ENCODE measurements at places on chromosomes 2 and 18.

GRCh38 chr2:105073591-105073990 is 35.7 kb downstream of the MRPS9 start:
- no peak for DNase-seq

DNA sequence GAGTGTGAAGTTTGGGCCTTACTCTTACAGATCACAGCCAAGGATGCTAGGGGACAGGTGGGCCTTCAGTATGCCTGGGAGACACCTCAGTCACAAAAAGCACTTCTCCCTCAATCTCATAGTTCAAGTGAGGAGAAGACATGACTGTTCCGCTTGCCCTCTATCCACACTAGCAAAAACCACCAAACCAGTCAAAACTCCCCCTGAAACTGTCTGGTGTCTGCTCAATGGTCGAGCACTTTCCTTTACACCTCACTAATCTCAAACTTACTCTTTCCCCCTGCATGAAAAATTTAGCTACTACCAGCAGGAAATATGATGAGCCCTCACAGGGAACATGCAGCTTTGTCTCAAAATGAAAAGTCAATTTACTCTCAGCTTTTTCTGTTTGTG is 232.2 kb downstream of the TRIB2 start:
- DNase-seq = no peak

DNA sequence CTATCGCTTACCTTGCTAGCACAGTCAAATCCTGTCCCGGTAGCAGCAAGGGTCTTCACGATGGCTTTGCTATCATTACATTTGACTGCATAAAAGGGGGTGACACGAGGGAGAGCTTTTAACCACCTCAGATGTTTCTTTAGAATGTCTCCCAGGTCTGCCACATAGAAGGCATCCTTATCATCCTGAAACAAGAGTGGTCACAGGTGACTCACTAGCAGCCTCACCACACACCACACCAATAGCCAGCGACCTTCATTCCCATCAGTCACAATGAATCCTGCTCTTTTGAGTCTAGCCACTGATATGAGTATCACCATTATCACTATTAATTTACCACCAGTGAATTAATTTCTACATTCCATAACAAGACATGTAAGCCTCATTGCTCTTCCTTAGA is 3.7 kb downstream of the ODC1 start:
- no peak for DNase-seq

DNA sequence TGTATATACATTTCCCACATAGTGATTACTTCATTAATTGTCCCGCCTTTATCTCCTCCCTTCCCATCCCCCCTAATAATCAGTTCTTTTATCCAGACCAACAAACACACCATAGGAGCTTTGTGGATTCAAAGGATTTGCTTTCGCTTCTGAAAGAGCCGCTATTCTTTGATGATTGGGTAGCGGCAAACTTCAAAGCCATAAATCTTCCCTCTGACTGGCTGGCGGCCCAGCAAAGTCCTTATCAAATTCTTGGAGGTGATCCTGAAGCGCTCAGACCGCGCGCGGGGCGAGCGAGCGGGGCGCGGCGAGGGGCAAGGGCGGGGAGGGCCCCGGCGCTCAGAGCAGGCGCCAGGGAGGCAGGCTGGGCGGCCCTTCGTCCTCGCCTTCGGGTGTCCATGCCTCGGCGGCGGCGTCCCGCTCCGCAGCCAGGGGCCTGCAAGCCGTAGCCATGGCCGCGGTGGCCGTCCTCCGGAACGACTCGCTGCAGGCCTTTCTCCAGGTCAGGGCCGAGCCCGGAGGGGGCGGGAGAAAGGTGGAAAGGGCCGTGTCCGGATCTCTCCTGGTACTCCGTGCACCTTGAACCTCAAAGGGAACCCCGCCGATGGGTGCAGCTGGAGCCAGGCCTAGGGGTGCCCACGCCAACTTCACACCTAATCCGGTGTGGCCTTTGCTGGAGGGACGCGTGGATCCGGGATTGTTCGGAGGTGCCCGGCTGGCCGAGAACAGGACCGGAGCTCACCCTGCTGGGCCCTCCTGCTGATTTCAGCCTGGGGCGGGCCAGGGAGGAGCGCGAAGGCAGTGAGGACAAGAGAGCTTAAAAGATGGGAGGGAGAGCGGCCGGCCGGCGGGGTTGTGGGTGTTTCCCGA is at the start of gene SP5:
TSS of gene SP5 (plus strand) at position 276 of the 870 bp plus-strand sequence. CDS start at position 452, 176 bp downstream.
- DNase-seq = no peak

DNA sequence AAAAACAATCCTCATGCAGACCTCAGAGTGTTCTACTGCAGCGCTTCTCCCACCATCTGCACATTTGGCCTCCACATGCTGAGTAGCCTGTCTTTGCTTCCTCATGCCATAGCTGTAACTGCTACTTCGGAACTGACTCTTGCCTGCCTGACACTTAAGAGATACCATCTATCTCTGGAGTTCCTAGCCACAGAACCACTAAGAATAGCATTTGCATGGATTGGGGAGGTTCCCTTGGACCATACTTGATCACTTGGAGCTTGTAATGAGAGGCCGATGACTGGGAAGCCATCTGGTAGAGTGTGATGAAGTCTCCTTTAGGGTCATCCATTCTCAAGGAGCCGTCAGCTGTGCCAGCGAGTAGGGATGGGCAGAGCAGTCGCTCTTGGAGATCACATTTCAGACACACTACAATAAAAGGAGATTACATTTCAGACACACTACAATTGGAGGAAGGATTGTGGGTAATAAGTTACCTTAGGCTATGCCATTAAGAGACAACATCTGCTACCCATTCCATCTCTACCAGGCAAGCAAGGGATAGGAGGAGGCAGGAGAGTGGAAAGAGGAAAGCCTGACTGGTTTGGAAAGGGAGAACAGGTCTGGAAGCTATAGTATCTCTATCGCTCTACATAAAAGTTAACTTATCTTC is 21.8 kb downstream of the DOK1 start:
- DNase-seq = no peak

DNA sequence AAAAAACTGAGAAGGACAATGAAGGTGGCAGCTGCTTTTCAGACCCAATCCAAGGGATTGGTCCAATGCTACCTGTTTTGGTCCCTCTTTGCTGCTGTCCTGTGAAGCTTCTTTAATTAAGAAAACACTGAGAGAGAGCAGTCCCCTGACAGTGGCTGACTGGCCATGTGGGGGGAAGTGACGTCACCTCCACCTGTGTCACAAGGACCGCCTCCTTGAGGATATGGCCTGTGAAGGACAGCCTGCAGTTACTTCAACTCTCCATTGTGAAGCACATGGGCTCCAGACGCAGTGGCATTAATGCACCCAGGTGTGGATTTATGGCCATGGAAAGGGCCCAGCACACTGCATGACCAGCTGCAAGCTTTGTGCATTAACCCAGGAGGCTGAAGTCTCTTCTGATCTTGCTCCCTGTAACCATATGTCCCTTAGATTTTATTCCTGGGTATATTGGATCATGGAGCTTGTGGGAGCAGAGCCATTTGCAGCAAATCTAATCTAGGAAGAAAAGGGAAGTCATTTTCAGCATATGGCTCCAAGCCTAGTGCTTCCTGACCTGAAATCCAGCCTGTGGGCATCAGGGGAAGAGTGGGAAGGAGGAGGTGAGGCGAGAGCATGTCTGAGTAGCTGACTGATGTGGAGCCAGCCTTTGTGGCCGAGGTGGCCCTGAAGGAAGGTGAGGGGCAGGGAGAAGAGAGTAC is 32.2 kb downstream of the KIF5C start:
- no peak for DNase-seq

DNA sequence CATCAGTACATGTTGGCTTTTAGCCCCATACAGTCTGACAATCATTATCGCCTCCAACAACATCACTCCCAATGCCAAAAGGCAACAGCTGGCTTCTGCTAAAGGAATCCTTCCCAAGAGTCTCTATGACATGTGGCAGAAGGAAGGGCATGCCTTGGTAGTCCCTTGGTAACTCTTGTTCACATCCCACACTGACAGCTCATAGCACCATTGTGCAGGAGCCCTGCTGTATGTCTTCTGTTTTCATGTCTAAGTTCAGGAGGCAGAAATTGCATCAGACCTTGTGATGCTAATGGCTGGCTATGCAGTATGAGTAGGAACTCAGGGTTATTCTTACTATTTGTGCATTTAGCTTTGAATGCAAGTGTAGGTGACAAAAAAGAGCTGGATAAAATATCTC is 392.1 kb downstream of the PTH2R start:
- no peak for DNase-seq

GRCh38 chr2:74551942-74552913 is 1.5 kb downstream of the LOXL3 start:
- DNase-seq = no peak

- no peak for DNase-seq
These were observed 69.6 kb downstream of the ZNF516 start for GRCh38 chr18:76425146-76426131.

GRCh38 chr2:17540093-17540812 is at the start of gene VSNL1:
Gene VSNL1 (plus strand): TSS chr2:17540696. CDS start chr2:17592075, 51,379 bp downstream.
- DNase-seq = no peak

GRCh38 chr2:55843096-55843993 is 80.2 kb downstream of the EFEMP1 start:
- no peak for DNase-seq

GRCh38 chr2:223048519-223048918 is 3.5 kb upstream of the KCNE4 start:
- DNase-seq = no peak
